ENCODE measurements at places on chromosomes 4 and X.

- DNase-seq = no peak
These were observed 415.4 kb downstream of the SPRY1 start for GRCh38 chr4:123812066-123812390.

DNA sequence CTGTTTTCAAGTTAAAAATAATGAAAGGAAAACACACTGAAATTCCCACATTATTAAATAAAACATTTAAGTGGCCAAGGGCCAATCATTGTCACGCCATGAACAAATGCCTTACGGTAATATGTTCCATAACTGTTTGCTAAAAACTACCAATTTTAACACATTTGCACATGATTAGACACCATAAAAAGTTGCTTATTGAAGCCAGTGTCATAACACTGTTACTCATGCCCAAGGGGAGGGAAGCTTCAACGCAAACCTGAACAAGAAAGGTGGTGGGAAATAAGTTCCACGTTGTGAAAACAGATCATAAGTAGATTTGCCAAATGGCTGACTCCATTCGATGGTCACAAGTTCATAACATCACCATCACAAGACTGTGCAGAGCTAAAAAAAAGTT is 739.3 kb upstream of the FAM241A start:
- DNase-seq = no peak

GRCh38 chrX:7242613-7243012 is 94.7 kb upstream of the PUDP start:
- DNase-seq = no peak

DNA sequence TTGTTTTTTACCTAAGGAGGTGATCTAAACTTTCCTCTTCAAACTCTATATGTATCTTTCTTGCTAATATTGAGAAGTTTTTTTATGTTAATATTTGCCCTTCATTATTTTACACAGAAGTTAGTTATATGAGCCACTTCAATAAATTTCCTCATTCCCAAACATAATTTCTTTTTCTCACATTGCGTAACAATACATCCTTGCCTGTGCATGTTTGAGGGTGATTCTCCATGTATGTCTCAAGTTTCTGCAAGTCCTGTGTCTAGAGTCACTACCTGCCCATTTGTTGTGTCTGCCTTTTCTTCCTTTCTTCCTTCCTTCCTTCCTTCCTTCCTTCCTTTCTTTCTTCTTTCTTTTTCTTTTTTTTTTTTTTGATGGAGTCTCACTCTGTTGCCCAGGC is 2057.9 kb downstream of the PCDH7 start:
- no peak for DNase-seq

DNA sequence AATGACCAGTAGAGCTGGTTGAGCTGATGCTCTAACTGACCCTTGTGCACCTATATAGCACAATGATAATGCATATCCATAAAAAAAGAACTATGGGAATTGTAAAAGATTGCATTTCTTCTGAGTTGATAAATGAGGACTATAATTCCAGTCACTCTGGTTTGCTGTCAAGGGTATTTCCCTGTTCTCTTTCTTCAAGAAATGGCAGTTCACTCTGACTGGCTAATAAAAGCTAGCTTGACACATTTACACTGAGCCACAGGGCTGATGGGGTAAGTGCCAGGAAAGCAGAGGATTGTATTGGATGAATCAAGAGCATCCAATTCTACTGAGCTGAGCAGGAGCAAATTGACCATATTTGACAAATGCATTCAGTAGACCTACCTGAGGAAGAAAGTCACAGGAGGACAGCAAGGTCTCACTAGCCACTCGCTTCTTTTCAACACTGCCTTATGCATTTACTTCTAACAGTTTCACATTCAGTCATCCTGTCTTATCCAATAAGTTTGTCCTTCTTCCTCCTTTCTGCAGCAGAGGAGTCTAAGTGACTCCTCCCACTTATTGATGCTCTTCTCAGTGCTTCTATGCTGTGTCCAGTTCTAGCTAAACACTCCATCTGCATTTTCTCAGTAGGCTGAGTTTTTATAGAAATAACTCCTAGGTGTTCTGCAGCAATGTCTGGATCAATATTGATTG is 43.0 kb downstream of the RBMX2 start:
- DNase-seq = no peak

DNA sequence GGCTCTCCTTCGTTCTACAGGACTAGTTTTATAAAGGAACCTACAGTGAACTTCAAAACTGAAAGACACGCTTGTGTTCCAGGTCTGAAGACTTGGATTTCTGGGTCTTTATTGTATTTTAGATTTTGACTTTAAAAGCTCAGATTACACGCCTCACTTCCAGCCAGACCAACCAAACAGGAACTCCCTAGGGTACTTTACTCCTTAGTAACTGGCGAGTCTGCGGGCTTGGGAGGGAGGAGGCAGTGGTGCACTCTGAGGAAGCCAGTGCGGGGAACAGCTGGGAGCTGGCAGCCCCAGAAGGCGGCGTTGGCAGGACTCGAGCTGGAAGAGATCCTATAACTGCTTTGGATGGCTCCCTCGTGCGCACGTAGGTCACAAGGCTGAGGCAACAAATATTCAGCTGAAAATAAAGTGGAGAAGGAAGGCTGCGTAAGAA is 391 bp upstream of the PHKA1 start:
- no peak for DNase-seq

DNA sequence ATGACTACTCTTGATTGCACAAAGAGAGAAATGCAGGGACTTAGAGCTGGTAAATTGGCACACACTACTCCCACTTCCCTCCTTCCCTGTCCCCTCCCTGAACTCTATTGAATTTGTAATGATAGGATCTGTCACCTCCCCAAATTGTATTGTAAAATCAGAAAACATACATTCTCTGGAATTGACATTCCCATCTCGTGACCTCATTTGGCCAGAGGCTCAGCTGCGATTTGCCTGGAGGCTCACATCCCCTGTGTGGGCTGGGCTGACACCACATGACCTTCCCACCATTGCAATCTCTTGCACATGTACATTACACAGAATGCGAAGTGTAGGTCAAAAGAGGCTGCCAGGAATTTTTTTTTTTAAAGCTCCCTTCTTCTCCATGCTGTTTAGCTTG is 172.1 kb downstream of the MID1IP1 start:
- DNase-seq = no peak

DNA sequence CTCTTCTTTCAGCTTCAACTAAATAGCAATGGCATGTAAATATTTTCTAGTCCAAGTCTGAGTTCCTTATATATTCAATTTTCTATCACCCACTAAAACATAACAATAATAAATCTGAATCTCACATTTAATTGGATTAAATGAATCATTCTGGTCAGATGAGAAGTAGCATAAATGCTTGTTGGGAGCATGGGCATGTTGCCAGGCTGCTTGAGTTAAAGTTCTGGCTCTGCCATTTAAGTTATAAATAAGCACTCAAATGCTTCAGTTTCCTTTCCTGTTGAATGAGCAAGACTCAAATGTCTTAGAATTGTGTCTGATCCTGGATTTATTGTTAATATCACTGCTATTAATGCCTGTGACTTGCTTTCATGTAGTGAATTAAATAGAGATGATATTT is 496.3 kb downstream of the STPG2 start:
- no peak for DNase-seq

DNA sequence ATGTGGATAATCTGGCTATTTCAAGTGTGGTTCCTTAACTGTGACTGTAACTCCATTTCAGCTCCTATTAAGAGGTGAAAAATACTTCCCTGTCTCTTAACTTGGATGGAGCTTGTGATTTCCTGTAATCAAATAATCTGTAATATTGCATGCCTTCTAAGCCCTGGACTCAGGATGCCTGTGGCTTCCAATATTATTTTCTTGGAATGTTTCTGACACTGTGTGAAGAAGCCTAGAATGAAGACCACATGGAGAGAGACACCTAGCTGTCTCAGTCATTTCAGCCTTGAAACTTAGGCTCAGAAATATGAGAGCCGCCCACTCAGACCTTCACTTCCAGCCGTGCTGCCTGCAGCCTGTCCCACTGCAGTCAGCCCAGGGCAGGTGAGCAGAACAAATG is 544.3 kb downstream of the TRIML1 start:
- no peak for DNase-seq

Data from T-helper 2 cell (primary cell).